ENCODE measurements at places on chromosomes 2 and 18.

DNA sequence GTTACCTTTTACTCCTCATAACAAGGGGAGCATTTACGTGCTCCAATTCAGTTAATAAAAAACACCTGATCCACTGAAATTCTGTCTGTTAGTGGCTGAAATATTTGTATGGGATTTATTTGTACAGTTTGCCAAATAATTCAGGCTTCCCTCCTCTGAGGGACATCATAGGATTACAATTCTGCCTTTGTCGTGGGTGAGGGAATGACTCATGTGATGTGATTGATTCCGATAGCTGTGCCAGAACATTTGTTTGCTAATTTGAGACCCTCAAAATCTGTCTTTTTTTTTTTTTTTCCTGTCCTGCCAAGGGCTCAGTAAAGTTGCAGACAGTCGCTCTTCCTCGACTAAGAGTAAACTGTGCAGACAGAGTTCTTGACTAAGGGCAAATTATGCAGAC, 612.6 kb upstream of the CDH2 start:
- DNase-seq, result no peak

DNA sequence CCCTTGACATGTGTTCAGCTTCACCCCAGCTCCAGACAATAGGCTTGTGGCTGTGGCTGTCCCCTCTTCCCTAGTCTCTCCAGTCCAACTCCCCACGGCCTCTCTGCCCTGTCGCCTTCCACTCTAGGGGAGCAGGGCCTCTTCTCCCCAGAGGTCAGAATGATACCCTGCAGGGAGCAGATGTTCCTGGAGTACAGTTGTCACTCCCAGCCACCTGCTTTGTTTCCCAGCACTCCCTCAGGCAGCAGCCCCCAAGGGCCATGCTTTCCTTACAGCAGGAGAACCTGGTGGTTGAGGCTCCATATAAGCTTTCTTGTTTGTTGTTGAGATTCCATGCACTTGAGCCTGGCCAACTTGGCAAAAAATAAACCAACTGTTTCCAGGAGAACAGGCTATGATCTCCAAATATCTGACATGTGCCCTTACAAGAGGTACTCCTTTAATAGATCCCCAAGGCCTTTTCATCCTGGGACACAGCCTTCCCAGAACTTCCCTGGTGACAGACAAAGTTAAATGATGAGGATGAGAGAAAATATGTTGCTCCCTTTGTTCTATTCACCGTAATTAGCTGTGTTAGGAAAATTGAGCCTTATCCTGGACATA, 45.1 kb downstream of the DPYSL5 start:
- DNase-seq, result no peak

DNA sequence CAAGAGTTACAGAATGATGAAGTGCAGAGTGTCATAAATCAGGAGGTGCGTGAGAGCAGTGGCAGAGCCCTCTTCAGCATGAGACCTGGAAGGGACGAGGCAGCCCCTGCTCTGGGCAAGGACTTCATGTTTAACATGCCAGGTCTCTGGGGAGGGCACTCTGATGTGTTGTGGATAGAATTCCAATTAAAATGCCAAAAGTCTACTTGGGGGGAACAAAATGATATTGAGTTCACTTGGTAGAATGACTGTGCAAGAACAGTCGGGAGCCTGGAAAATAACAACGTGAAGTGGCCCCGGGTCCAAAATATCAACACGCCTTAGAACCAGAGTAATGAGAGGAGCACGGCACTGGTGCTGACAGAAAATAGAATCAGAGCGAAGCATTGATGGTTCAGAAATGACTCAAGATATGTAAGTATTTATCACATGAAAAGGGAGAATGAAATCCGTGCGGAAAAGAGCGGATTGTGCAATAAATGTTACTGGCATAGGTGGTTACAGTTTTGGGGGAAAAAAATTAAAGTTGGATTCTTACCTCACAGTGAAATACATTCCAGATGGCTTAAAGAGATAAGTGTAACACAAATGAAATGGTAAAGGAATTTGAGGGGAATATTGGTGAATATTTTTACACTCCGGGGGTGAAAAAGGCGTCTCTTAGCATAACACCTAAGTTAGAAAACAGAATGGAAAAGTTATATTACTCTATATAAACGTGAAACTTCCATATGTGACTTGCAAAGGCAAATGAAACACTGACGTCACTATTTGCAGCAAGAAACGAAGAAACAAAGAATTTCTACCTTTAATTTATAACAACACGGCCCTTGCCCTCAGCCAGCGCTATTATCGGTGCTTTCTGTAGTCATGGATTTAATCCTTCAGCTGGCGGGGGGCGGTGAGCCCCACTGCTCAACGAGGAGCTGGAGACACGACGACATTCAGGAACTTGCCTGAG, 159.4 kb upstream of the TWIST2 start:
- DNase-seq, result no peak

- peak; percentile 85 for DNase-seq
Observed at GRCh38 chr18:3664563-3665178, 214.7 kb downstream of the TGIF1 start.

- no peak for DNase-seq
Observed at GRCh38 chr2:39215545-39215944, 28.2 kb downstream of the CDKL4 start.

DNA sequence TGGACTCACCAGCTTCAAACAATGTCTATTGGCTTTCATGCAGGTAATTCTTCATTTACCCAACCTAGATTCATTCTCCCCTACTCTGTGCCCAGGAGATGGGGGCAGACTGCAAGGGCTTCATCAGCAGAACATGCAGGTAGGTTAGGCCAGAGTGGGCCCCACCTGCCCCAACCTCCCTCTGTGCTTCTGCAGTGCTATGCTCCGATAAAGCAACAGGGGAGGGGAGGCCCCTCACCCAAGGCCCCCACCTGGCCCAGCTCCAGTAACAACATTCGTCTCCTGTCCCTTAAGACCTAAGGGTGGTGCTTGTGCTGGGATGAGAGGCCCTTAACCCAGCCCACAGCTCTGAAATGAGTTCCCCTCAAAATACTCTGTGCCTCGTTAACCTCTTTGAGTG, 16.7 kb upstream of the GYPC start:
- DNase-seq, result no peak

DNA sequence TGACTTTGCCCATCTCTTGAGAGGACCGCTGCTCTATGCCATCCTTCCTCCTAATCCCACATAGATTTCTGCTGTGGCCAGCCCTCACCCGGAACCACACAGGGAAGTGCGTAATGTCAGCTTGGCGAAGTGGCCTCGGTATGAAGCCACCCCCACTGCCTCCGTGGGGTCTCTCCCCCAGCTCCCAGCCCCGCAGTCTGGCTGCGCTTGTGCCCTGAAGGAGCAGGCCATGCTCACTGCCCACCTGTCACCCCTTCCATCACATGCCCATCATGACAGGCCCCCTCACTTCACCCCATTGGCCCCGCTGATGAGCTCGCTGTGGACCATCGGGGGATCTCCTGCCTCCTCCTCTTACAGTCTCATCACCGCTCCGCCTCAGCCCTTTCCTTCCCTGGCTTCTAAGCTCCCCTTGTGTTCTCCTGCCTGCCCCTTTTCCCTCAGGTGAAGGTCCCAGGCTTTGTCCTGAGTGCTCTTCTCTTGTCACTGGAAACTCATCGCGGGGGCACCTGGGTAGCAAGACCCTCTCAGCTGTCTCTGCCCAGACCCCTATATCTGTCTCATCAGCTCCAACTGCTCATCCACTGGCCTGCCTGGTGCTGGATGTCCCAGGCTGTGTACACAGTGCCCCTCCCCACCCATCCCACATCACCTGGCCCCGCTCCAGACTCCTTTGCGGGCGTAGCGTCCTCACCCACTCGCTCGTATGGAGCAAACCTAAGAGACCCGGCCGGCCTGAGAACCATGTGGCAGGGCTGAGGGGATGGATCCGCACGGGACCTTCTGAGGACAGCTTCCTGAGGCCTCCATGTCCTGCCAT, 81.7 kb downstream of the GLI2 start:
- no peak for DNase-seq

Data from suppressor macrophage treated with lipopolysaccharide for 1 hour (primary cell).